ENCODE measurements at places on chromosomes 2 and 18.

DNA sequence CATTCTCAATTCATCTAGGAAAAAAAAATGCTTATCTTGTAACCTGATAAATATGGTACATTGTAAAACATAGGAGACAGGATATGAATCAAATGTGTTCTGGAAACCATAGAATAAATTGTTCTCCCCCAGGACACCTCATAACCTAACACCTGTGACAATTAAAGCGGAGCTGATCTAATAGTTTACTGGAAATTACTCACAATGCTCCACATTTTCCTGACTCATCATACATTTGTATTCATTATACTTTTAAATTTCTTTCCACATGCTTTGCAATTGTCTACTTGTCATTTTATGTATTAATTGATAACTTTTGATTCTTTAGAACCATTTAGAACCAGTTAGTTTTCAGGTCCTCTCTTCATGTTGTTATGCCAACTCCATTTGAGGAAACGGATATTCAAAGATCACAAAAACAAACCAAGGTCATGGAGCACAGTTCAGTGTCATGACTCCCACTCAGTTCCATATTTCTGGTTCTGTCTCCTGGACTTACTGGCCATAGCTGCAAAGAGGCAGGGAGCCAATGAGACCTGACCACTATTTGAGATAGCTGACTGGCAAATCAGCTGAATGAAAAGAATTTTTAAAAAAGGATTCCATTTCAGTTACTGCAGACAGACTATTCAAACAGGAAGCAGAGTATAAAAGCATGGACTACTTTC lies 128.5 kb downstream of the CALCRL start:
- no peak for DNase-seq

- DNase-seq: no peak
These were observed 213.9 kb upstream of the GULP1 start for GRCh38 chr2:188077757-188078156.

- DNase-seq: no peak
These were observed 155.3 kb upstream of the SIX3 start for GRCh38 chr2:44786045-44786816.

GRCh38 chr2:11466307-11467128 lies 557 bp upstream of the E2F6 start:
- DNase-seq: no peak

DNA sequence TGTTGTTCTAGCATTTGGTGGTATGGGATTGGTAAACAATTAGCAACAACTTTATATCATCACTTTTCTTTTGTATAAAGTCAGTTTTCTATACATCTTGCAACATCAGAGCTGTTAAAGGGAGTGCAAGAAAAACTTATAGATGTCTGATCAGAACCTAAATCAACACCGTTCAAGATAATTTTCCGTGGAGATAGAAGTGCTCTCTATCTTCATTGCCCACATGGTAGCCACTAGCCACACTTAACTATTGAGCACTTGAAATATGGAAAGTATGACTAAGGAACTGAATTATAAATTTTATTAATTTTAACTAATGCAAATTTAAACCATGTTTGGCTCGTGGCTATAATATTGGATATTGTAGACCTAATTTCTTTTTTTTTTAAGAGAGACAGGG lies 5.2 kb downstream of the TTC27 start:
- no peak for DNase-seq

GRCh38 chr2:61770746-61771145 lies 83.1 kb downstream of the FAM161A start:
- no peak for DNase-seq

- DNase-seq: no peak
These were observed 117.3 kb downstream of the GALR1 start for GRCh38 chr18:77366720-77367641.

GRCh38 chr2:513981-514706 lies 163.1 kb downstream of the TMEM18 start:
- no peak for DNase-seq

GRCh38 chr2:231549446-231550239 lies 19.4 kb upstream of the NMUR1 start:
- DNase-seq: no peak

Measured in breast epithelium (tissue), 4 donors.